ENCODE measurements at places on chromosomes 6 and 20. TPM values are rescaled to one million over a fixed set of nuclear protein-coding genes. Genes with fewer than 3 reads are reported as not detected.

The ZNF334 gene
- 0.22 TPM for total RNA-seq

The C20orf204 gene
- total RNA-seq = 3.3 TPM

The RCAN2 gene
- total RNA-seq = under 0.01 TPM

The SF3B5 gene
- 68.0 TPM for total RNA-seq

The SLC17A4 gene
- total RNA-seq = not detected

The SEL1L2 gene
- total RNA-seq = not detected
